ENCODE measurements at places on chromosomes 1 and 21. TPM values are rescaled to one million over a fixed set of nuclear protein-coding genes. Genes with fewer than 3 reads are reported as not detected.

The LORICRIN gene
- total RNA-seq = not detected

The VWA1 gene
- total RNA-seq = 13.1 TPM

The PRMT2 gene
- 136 TPM for total RNA-seq

The AVPR1B gene
- total RNA-seq = not detected

The DNM3 gene
- 1.5 TPM for total RNA-seq

The KIF26B gene
- total RNA-seq = 2.3 TPM

The TAS1R1 gene
- total RNA-seq = not detected

The POU2F1 gene
- total RNA-seq = 5.7 TPM

The DISP3 gene
- 0.09 TPM for total RNA-seq

The ITLN2 gene
- not detected for total RNA-seq

The PLOD1 gene
- 107 TPM for total RNA-seq

The IL22RA1 gene
- total RNA-seq = not detected

The EPHA2 gene
- total RNA-seq = 65.6 TPM

The PLD5 gene
- total RNA-seq = not detected
